ENCODE measurements at places on chromosomes 16 and 17. TPM values are rescaled to one million over a fixed set of nuclear protein-coding genes. Genes with fewer than 3 reads are reported as not detected.
A peak's percentile ranks its signal among the peaks of the same experiment; 100 is the strongest.

- DNase-seq = peak; percentile 66
Observed at GRCh38 chr17:65278050-65278819, 141.1 kb downstream of the RGS9 start.

GRCh38 chr16:68668266-68668665 is 23.2 kb downstream of the CDH3 start:
- peak; percentile 54 for DNase-seq

DNA sequence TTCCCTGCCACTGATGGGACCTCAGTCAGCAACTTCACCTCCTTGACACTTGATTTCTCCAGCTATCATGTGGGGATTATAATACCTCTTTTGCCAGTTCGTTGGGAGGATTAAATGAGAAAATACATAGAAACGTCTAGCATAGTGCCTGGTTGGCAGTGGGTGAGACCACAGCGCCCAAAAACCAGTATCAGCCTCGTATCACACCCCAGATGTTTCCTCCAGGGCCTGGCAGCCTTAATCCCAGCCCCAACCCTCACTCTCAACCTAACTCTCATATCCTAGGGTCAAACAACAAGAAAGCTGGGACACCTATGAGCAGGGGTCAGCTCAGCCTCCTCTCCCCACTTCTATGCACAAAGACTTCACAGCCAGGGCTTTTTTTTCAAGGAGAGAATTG is 14.0 kb upstream of the C16orf78 start:
- no peak for DNase-seq

- no peak for DNase-seq
Observed at GRCh38 chr17:14051692-14052091, 17.6 kb upstream of the COX10 start.

ATP1B2 gene
- total RNA-seq = not detected

All from Daoy (cell line).